HCT116 (cell line): ENCODE measurements at places on chromosomes 12 and 14. TPM values are rescaled to one million over a fixed set of nuclear protein-coding genes. Genes with fewer than 3 reads are reported as not detected.

GRCh38 chr14:56224229-56224628 is 106.0 kb downstream of the PELI2 start:
- DNase-seq, result no peak

DNA sequence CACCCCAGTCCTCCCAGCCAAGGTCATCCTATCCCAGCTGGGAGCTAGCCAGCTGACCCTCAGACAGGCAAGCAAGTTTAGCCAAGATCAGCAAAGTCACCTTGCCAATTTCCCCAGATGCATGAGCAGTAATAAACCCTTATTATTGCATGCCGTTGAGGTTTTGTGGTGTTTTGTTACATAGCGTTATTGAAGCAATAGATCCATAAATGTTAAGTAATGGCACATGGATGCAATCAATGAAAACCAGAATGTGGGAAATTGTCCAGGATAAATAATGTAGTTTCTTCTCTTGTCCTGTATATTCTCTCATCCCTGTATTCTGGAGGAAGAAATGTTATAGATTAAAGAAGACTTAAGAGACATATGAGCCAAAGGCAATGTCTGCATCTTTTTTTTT is 18.0 kb upstream of the TMEM260 start:
- no peak for DNase-seq

GRCh38 chr12:120024193-120024592 is 35.2 kb downstream of the BICDL1 start:
- DNase-seq, result no peak

Gene RFC5
- 78.6 TPM for total RNA-seq

Gene PTPRB
- 0.17 TPM for total RNA-seq
